Epithelial cell of alveolus of lung (primary cell): ENCODE measurements at places on chromosomes 2 and 18. TPM values are rescaled to one million over a fixed set of nuclear protein-coding genes. Genes with fewer than 3 reads are reported as not detected.

The MRO gene
- total RNA-seq, result not detected in 2 replicates

The CYP26B1 gene
- total RNA-seq, result 0.08 and 2.2 TPM in 2 replicates

The GNLY gene
- total RNA-seq, result 0.24 TPM in 1 of 2 replicates, not detected in the other

The RFX8 gene
- 0.16 and 3.5 TPM in 2 replicates for total RNA-seq

The ALPG gene
- not detected in 2 replicates for total RNA-seq

The NABP1 gene
- total RNA-seq, result 10.6 and 13.7 TPM in 2 replicates

The RNF138 gene
- total RNA-seq, result 14.0 and 29.9 TPM in 2 replicates

The SH2D6 gene
- total RNA-seq, result 0.13 TPM in 1 of 2 replicates, not detected in the other

The SH3YL1 gene
- total RNA-seq, result 12.7 and 30.3 TPM in 2 replicates

The ADAM23 gene
- total RNA-seq, result 1.4 and 4.9 TPM in 2 replicates
